Chondrocyte (in vitro differentiated cells): ENCODE measurements at places on chromosomes 3 and 15.

DNA sequence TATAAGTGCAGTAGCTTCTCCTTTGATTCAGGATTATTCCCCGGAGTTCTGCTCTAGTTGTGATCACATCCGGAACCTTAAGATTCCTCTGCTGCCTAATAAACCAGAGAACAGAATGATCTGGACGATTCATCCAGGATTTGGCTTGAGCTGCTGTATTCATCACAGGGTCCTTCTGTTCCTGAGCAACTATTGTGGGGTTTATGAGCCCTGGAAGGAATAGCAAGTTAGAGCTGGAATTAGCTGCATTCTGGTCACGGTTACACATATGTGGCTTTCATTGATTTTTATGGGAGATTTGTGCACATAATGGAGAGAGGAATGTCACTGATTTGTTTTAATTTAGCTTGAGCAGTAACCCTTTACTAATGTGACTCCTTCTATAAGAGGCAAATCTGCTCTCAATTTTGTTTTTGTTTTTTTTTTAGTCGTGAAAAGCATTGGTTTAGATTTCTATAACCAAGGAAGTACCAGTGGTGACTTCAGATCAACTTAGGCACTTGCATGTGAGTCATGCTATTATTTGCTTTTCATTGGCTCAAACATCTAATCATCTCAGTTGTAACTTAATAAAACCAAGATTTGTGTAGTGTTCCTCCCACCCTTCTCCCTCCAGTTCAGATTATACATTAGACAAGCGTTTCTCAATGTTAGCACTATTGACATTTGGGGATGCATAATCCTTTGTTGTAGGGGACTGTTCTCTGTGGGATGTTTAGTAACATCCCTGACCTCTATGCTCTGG, 148.5 kb downstream of the OTOL1 start:
- no peak for DNase-seq

- no peak for DNase-seq
Observed at GRCh38 chr3:104069114-104069513, 1297.6 kb upstream of the ALCAM start.

DNA sequence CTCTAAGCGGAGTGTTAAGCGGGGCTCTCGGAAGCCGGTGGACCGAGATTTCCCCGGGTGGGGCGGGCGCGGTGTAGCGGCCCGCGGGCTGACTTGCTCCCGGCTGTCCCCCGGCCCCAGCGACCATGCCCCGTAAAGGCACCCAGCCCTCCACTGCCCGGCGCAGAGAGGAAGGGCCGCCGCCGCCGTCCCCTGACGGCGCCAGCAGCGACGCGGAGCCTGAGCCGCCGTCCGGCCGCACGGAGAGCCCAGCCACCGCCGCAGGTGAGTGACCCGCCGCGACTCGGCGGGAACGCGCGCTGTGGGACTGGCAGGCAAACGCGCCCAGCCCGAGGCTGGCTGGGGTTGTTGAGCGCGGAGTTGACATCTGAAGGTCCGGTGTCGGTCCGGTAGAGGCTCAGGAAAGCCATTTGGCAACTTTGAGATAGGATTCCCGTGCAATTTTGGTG, 1.3 kb downstream of the SMC4 start:
- no peak for DNase-seq

GRCh38 chr3:5384557-5385236, 197.2 kb downstream of the EDEM1 start:
- no peak for DNase-seq

GRCh38 chr15:25600751-25601150, 161.9 kb upstream of the UBE3A start:
- DNase-seq = no peak

- no peak for DNase-seq
Observed at GRCh38 chr3:197471221-197472010, 84.4 kb downstream of the BDH1 start.

DNA sequence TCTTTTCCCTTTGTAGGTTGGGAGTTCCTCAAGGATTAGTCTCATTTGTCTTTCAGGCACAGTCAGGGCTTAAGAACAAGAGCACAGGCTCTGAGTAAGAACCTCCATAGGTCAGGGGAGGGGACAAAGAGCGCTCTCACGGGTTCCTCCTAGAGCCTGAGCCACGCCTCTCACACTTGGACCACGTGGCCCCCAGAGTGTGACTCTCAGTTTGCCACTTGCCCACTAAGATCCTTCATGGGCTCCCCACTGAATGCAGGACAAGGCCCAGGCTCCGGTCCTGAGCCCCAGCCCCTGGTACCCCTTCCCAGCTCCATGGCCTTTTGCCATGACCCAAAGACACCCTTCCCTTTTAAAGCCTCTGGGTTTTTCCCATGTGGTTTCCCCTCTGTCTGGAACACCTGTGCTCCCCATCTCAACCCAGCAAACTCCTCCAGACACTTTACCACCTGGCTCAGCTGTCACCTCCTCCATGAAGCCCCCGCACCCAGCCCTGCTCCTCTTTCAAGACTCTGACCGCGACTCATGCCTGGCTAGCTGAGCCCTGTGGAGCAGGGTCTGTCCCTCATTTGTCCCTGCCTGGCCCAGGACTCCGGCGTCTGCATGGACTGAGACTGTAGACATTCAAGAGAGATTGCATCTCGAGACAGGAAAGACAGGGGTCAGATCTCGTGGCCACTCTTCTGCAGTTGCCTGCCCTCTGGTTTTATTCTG, 32.7 kb downstream of the IQSEC1 start:
- DNase-seq = no peak

- DNase-seq = no peak
Observed at GRCh38 chr3:88113311-88114162, 36.2 kb upstream of the C3orf38 start.

DNA sequence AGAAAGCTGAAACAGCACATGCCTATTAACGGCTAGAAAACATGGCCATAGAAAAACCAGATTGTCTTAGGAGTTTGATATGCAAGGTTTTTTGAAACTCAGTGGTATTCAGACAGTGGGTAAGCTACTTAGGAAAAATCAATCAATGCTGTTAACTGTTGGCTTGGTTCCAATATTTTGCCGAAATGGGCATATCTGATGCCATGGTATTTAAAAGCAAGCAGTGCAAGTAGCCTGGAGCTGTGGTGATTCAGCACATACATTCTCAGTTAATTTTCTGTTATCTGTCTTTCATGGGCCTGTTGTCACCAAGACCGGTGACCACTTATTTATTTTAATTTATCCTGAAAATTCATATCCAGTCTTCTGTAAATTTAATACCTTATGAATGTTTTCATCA, 17.3 kb upstream of the SUCNR1 start:
- no peak for DNase-seq

DNA sequence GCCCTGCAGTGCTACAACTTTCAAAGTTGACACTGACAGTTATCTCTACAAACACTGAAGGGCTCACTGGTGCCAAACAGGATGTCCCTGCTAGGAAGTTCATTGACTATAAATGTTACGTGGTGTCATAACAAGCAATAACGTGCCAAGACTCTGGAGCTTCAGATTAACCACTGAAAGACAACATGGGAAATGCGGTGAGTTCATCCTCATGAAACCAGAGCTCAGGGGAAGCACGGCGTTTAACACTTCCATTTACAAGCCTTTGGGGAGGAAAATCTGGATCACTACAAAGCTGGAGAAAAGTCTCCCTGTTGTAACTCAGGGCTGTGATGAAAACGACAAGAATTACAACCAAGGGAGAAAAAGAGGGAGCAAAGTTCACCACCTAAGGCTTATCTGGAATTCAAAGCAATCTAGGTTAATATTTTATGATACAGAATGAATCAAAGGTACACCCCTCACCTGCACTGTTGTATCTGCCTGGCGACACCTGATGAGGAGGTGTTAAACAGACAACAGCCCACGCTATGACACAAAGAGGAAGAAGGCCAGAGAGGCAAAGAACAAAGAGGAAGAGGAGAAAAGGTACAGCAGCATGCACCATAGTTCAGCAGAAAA, 27.0 kb downstream of the SHQ1 start:
- no peak for DNase-seq

GRCh38 chr3:99286266-99286845, 352.0 kb upstream of the COL8A1 start:
- no peak for DNase-seq

GRCh38 chr3:45654397-45654944, 34.7 kb upstream of the SACM1L start:
- no peak for DNase-seq

- DNase-seq = no peak
Observed at GRCh38 chr3:17830788-17831187, 88.4 kb upstream of the TBC1D5 start.

DNA sequence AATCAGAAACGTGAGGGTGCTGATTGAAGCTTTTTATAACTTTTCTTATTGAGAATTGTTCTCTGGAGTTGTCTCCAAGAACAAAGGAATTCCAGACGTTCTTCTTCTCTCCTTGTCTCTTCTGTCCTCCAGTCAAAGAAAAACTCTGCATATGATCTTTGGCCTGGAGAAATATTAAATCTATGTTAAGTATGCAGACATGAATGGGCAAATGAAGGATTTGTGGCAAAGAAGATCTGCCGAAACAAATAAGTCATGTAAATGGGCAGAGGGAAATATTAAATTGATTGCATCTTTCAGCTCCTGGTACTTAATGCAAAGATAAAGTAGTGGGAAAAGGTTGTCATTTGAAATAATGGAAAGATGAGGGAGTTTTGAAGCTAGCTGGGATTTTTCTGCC, 74.9 kb downstream of the IGF1R start:
- DNase-seq = no peak

DNA sequence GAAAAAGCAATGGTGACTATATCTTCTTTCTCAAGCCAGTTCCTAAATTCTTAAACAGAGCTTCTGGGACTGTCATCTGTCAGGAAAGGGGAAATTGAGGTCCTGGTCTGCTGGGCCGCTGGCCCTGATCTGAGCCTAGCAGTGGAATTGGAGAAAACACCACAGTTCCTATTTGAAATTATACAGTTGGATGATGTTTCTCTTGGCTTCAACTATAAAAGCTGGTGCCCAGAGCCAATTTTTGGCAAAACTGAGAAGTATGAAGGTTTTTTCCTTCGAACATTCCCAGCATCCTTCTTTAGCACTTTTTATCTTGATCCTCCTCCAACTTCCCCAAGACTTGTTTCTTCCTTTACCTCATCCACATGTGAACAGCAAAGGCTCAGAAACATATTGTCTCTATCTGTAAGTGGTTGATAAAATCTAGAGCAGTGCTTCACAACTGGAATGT, 83.9 kb downstream of the CD47 start:
- no peak for DNase-seq

DNA sequence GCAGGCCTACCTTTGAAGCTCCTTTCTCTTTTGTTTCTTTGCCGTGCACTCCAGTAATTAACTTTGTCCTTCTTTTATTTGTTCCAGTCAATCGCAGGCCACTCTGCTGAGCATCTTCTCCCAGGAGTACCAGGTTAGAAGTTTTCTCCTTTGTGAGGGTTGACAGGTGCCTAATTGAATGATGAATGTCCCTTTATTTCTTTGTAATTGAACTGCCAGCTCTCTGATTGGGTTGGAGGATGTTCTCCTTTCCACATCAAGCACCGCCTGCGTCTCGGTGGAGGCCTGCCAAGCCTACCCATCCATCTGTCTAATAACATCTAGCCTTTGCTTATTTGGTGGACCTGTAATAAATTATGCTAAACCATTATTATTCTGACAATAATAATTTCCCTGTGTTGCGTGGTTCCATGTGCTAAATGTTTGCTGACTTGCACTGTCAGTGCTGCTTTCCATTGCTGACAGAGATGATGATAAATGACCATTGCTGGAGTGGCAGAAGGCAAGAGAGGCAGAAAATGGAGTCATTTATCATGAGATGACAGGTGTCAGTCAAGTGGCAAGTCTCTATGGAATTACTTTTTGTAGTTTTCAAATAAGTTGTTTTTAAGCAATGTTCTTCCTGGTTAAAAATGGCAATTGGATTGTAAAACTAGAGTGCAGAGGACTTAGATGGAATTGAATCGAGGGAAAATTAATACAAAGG, 64.9 kb downstream of the CDIN1 start:
- DNase-seq = no peak

DNA sequence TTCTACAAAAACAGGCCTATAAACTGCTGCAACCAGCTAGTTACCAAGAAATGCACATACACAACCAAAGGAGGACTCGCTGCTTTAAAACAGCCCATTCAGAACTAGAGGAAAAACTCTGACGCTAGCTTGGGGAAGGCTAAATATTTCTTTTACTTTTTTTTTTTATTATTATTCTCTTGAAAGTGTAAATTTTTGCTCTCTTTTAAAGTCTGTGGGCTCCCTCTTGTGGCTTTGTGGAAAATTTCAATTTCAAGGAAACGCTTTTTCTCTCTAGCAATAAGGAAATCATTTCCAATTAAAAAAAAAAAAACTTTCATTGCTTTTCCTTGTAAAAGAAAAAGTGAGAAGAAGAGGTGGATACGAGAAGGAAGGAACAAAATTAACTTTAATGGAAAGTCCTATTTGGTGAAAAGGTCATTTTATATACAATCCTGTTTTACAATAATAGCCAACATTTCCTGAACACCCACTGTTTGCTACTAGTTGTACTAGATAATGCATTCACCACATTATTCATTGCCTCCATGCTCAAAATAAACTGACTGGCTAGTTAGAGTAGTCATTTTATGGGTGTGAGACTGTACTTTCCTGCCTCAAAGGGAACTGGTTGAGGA, 51.2 kb upstream of the SAMMSON start:
- DNase-seq = no peak

DNA sequence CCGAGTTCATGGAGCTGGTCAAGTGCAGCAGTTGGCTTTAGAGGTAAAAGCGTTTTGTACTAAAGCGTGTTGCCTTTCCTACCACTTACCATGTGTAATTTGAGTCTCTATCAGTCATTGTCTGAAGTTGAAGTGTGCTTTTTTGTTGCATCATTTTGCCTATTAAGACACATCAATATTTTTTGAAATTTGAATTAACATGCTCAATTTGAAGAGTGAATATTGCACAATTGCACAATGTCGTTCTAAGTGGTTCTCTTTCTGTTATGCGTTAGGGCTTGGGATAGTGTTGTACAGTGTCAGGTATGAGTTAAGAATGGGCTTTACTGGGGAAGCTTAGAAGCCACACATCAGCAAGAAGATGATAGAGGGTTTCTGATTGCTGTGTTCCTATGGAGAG, 84.0 kb upstream of the ACKR4 start:
- DNase-seq = no peak

GRCh38 chr3:120641696-120642246, 40.3 kb downstream of the HGD start:
- no peak for DNase-seq

- no peak for DNase-seq
Observed at GRCh38 chr15:39461536-39462130, 119.2 kb upstream of the THBS1 start.

GRCh38 chr3:193481436-193481835, 73.3 kb downstream of the ATP13A4 start:
- no peak for DNase-seq

DNA sequence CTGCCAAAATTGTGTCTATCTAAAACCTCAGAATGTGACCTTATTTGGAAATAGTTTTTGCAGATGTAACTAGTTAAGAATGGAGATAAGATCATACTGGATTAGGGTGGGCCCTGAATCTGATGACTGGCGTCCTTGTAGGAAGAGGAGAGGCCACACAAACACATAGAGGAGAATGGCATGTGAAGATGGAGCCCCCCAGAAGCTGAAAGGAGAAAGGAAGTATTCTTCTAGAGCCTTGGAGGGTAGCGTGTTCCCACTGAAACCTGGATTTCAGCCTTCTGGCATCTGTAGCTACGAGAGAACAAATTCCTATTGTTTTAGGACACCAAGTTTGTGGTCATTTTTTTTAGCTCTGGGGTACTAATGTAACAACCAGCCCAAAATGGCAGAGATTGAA, 423.0 kb upstream of the TPM1 start:
- DNase-seq = no peak

GRCh38 chr3:24119321-24119751, 174.2 kb downstream of the NR1D2 start:
- DNase-seq = no peak
